Activated CD8-positive, alpha-beta memory T cell treated with anti-CD3 and anti-CD28 coated beads for 1 hour (primary cell): ENCODE measurements at places on chromosomes 1 and 21.

DNA sequence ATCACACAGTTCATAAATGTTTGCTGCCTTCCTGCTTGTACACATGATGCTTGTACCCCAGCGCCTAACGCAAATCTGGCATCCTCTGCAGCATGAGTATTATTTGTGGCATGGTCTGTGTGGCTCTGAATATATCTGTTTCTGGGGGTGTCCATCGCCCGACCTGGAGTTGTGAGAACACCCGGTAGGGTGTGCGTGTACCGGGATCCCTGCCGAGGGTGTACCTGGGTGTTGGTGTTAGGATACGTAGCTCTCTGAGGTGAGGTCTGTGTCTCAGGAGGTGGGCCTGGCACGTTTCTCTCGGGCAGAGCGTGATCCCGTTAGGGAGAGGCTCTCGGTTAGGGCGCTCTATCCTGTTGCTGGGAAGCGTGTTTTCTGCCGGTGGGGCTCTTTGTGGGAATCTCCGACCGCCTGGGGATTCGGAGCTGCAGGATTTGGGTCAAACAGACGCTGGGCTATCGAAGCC is 10.4 kb upstream of the CDC20 start:
- DNase-seq = no peak

- DNase-seq = no peak
These were observed 418.6 kb downstream of the MRPL39 start for GRCh38 chr21:25188677-25189079.

DNA sequence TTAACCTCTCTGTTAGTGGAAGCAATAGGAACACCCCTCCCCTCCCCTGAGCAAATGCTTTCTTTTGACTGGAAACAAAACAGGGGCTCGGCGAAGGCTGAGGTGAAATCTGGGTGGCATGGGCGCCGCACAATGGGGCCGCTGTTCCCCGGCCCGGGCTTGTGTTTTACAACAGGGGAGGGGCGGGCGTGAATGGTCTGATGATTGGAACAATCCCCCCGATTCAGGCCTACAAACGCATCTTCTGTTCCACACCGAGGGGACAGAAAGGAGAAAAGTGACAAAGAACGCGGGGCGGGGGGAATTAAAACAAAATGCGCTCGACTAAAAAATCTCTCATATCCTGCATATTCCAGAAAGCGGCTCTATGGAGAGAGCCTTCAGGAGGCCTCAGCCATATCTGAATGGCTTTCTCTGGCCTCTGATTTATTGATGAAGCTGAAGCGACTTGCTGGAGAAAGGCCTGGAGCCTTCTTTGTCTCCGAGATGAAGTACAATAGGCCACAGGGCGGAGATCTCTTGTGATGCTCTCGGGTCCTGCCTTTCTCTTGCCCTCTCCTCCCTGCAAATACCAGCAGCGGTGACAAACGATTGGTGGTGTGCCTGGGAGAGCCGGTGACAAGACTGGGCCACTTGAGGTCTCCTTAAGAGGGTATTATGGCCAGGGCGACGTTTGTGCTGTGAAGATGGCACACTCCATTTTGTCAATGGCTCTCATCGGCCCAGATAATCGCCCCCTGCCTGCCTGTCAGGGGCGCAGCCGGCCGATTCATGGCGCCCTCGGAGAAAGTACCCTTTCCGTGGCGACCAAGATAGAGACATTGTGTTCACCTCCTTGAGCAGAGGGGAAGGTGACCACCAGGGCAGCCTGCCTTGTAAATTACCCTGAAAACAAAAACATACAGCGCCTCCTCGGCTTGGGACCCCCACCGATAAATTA is 47.1 kb upstream of the OLIG2 start:
- no peak for DNase-seq

DNA sequence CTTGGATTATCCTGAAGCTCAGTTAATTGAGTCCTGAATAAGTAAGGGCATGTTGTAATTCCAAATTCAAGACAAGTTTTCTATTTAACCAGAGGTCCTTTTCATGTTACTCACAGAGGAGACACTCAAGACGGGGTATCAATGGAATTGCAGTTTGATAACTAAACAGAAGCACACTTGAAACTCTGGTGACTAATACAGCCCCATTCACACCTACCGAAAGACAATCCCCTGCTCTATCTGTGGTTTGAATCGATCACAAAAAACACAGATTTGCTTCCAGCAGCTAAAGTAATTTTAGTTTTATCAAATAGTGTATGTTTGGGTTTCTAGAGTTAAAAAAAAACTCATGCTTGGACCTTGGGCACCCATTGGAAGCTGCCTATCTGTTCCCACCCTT is 60.4 kb downstream of the TEX35 start:
- DNase-seq = no peak

DNA sequence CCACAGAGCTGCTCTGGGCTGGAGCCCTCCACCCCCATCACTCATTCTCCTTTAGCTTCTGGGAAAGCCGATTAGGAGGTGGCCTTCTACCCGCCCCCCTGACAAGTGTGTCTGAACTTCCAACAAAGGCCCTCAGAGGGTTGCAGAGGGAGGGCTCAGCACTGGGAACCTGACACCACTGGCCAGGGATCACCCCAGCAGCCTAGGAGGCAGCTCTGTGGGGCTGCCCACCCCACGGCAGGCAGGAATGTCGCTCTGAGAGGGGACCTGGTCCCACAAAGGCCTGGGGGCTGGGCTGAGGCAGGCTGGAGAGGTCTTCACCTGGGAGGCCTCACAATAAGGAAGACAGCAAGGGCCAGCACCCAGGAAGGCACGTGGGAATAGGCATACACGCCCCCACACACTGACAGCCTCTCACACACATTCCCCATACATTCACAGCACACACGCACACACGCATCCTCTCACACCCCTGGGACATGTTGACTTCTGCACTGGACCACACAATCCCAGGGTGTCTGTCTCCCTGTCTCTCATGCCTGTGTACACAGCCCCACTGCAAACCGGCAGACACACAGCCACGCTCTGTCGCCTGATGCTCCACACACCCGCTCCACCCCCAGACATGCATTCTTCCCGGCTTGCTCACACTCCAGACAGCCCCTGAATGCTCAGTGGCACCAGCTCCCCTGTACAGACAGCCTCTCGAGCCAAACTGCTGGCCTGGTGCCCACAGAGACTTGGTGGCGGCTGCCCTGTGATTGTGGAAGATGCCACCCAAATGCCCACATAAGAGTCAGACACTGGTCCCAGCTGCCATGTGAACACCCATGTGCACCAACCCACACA is 30.7 kb downstream of the DMBX1 start:
- no peak for DNase-seq

DNA sequence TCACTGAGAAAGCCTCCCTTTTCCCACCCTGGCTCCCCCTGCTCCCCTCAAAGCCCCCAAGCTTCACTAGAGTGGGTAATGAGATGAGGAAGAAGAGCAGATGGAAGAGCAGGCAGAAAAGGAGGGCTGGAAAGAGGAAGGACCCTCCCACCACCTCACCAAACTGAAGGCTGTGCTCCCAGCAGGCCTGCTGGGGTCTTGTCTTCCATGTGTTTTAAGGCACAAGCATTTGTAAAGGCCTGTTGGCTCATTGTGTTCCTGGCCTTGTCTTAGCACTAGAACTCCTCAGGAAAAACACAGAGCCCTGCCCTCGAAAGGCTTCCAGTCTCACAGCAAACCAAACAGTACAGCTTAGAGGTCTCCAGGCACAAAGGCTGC is 51.5 kb downstream of the TOMM20 start:
- DNase-seq = no peak

GRCh38 chr1:174746024-174746808 is 253.5 kb upstream of the CACYBP start:
- DNase-seq = no peak

DNA sequence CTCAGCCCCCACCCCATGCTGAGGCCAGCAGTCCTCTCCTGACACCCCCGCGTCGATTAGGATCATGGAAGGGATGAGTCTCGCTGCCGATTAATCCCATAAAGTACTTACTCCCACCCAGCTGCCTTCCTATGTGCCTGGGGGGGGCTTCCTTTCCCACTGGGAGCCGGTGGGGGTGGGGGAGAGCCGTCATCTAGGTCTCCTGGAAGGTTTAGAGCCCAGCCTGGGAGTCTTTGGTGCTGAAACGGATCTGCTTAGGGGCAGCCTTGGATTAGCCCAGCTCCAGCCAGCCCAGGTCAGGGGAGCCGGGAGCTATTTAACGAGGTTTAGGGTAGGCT is 9.8 kb downstream of the SAMD11 start:
- DNase-seq = no peak

DNA sequence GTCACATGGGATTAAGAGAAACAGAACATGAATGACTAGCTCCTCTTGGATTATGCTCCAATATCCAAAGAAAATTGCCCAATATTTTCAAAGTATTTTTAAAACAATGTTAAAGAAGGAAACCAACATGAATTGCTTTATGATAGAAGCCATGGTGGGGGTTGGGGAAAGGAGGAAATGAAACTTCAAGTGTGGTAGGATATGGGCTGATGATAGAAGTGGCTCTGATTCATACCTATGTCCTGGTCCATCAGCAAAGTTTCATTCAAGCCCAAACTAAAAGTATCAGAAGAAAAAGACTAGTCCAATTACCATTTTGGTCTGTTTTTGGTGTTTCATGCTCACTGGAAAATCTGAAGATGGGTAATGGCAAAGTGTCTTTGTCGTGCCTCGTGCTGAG is 104.2 kb upstream of the PROX1 start:
- no peak for DNase-seq

DNA sequence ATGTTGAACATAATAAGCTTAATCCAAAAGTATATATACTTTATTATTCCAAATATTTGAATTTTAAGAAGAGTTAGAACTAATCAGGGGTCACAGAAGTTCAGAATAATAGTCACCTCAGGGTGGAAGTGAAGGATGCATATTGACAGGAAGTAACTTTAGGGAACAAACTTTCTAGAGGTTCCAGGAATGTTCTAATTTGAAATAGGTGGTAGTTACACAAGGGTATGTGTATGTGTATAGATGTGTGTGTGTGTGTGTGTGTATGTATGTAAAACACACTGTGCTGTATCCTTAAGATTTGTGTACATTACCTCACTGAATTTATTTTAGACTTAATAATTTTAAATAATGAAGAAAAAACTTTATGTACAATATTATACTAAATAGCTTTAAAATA is 110.4 kb downstream of the ACBD6 start:
- no peak for DNase-seq

- DNase-seq = no peak
These were observed 98.5 kb downstream of the TRIM11 start for GRCh38 chr1:228308085-228308601.

- DNase-seq = no peak
These were observed 68.8 kb upstream of the SELENON start for GRCh38 chr1:25731148-25731547.

- no peak for DNase-seq
These were observed 44.7 kb upstream of the DISC1 start for GRCh38 chr1:231581859-231582258.

DNA sequence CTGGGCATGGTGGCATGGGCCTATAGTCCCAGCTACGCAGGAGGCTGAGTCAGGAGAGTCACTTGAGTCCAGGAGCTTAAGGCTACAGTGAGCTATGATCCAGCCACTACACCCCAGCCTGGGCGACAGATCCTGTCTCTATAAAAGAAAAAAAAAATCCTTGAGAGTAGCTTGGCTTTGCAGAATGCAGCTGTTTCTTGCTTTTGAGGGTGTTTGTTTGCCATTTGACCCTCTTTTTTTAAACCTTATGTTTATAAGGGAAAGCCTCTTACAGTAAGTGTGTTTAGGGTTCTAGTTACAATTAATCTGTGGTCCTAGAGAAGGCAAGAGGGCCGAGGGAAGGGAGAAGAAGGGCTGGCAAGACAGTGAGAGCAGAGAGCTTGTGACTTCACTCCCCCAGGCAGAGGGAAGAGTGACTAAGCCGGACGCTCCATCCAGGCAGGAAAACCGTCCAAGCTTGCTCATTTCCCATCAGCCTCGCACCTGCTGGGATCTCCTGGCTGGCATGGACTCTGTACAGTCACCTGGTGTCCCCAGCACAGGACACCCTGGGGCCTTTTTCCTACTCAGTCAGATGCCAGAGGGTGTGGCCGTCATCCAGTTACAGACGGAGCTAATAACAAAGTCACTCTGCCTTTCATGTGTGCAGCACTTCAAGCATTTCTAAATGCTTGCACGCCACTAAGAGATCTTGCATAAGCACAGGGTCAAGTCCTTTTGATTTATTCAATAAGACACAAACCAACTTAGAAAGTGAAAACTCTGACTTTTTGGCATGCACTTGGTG is 55.5 kb upstream of the PSEN2 start:
- no peak for DNase-seq

DNA sequence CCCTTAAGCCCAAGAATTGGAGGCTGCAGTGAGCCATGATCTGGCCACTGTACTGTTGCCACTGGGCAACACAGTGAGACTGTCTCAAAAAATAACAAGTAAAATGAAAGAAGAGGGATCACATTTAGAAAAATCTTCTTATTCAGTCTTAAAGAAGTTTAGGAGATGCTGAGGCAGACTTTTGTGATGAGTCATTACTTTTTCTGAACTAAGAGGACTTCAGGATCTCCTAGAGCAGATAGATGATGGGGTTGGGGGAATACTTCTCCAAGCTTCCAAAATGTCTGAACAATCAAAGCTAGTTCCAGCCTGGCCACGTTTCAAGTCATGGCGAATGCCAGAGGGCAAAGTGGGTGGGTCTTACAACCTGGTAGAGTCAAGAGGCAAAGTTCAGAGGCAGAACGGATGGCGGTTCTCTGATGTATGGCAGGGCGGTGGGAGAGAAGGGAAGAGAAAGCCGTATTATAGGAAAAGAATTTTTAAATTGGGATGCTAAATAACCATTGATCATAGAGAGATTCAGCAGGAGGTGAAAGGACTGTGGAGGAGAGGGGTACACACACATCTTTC is 2.1 kb upstream of the CIART start:
- no peak for DNase-seq

DNA sequence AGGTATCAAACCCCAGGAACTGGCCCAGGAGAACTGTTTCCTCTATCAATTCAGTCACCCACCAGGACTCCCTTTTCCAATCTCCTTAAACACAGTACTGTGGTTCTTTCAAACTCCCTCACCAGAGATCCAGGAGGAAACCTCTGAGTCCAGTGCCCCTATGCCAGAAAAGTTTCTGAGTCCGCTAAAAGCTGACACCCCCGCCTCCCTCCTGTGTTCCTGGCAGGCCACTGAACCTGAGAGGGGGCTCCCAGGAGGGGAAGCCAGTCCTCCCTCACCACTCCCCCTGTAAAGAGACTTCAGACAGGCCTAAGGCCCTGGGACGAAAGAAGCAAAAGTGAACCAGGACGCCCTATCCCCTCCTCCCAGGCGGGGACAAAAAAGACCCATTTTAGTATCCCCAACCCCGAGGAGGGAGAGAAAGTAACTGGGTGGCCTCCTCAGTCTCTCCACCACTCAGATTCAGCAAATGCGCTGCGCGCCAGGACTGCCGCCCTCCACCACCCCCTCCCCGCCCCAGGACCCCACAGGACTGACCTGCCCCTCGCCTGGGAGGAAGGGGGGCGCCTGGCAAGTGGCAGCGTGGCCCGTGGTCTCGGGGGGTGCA is 624 bp downstream of the SLC41A1 start:
- no peak for DNase-seq

- no peak for DNase-seq
These were observed 86.1 kb downstream of the KCNN3 start for GRCh38 chr1:154783976-154784375.
